ENCODE measurements at places on chromosomes 1 and 21.

GRCh38 chr1:17207966-17208418 lies 3.1 kb downstream of the PADI1 start:
- DNase-seq: peak; percentile 73

- no peak for DNase-seq
Measured at GRCh38 chr1:109080441-109081082, 4.8 kb upstream of the TAF13 start.

DNA sequence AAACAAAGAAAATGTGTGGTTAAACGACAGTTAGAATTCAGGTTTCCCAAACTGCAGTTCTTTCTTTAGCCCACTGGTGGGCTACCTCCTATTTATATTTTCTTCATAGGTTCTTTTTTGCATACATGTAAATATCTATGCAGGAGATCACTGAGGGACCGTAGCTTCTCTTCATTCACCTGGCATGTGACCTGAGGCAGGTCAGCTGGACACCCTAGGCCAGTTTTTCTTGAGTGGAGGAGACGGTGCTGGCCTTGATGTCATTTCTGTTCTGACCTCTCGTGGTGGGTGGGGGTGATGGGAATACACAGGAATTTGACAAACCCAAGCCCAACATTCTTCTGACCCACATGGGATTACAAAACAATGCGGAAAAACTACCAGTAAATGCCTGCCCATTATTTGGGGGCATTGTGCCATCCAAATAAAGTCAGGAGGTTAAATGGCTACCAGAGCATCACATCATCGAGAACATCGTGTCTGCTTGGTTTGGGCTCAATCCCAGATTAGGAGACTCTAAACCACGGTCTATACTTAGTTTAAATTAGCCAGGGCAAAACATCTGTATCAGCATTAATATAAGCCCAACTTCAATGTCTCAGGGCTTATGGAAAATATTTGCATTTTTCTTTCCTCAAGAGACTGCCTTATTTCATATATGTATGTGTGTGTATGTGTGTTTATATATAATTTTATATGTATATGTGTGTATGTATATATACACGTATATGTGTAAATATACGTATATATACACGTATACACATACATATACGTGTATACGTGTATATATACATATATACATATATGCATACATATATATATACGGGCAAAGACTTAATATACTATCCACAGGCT lies 7.4 kb upstream of the IRF2BP2 start:
- no peak for DNase-seq

DNA sequence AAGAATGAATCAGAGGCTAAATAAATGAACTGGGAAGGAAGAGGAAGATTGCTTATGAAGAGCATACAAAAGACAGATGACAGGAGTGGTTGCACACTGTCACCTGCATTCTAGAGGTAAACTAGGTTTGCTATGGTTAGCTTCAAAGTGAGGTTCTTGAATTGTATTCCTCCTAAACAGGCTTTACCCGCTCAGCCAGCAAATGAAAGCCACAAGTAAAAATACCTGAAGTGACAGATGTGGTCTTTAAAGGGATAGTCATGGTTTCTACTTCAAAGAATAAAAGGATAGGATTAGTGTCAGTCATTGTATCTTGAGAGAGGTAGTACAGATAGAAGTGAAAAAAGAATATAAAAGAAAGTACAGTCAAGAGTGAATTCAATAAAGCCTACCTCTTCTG lies 32.4 kb upstream of the PRDX6 start:
- DNase-seq: no peak

DNA sequence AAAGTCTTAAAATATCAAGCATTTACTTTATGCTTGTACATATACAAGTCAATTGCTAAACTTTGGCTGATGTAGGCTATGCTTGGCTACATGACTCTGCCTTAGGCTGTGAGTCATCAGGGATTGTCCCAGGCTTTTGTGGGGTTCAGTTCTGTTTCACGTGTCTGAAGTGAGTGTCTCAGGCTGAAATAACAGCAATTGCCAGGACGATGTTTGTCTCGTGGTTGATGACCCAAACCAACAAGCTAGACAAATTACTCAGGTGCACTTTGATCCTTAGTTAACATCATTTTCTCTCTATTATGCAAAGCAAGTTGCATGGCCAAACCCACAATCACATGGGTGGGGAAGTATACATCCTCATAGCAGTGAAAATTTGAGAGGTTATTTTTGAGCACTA lies 410.1 kb downstream of the BRINP3 start:
- no peak for DNase-seq

GRCh38 chr21:21860888-21861287 lies 862.7 kb downstream of the NCAM2 start:
- no peak for DNase-seq

GRCh38 chr21:41236352-41236973 lies 68.5 kb downstream of the BACE2 start:
- no peak for DNase-seq

DNA sequence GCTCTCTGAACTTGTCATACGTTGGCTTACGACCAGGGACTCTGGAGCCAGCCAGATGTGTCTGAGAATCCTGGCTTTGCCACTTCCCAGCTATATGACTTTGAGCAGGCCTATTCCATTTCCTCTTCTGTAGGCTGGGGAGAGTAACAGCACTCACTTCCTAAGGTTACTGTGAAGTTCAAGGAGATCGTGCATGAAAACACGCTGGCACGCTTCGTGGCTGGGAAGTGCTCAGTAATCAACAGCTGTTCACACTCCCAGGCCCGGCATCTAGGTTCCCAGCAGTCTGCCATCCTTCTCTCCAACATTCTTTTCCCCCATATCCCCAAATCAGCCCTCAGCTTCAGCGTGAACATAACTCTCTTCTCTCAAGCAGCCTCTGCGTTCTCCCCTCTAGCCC lies 2.0 kb downstream of the ASCL5 start:
- DNase-seq: no peak

DNA sequence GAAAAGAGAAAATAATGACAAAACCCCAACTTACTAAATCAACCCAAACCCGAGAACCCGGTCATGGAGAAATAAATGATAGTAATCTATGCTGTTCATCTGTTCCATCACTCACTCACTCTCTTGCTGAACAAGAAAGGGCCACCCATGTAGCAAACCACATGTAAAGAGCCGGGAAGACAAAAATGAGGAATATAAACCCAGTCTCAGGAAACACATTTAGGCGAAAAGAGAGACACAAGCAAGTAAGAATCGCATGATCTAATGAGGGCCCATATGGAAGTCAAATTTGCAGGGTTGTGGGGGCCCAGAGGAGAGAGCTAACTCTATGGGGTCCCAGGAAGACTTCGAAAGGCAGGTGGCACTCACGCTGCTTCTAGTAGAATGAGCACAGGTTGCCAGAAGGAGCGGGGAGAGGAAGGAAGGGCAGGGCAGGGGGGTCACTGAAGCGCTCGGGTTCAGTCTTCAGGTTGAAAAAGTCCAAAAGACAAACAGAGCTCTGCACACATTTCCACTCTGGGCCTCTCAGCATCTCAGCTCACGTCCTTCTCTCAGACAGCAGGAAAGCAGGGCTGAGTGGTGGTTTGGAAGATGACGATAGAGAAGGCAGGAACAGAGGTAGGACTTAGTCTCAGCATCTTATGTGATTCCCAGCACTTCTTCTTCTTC lies 142.9 kb upstream of the KRTAP19-8 start:
- DNase-seq: no peak

GRCh38 chr1:167145965-167146364 lies 52.1 kb downstream of the STYXL2 start:
- DNase-seq: no peak

- DNase-seq: no peak
Measured at GRCh38 chr1:228752675-228753265, 17.5 kb downstream of the RHOU start.

GRCh38 chr1:26317146-26317545 lies 612 bp upstream of the CD52 start:
- no peak for DNase-seq

DNA sequence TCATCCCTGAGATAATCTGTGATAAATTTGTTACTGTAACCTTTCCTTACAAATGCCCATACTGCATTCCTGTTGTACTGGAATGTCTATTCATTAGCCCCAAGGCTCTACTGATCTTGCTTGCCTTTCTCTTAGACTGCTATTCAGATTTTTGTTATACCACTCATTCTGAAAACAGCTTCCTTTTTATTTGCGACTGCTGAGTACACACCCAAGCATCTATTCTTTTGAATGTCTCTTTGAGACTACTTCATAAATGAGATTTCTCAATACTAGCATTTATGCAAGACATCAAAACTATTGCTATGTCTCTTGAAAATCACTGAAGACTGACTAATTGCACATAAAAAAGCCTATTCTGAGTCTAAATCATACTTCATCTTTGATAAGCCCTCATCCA lies 38.6 kb downstream of the DENND1B start:
- DNase-seq: no peak

GRCh38 chr1:60431593-60431992 lies 358.0 kb upstream of the C1orf87 start:
- no peak for DNase-seq

- no peak for DNase-seq
Measured at GRCh38 chr21:29217818-29218291, 80.9 kb upstream of the BACH1 start.

DNA sequence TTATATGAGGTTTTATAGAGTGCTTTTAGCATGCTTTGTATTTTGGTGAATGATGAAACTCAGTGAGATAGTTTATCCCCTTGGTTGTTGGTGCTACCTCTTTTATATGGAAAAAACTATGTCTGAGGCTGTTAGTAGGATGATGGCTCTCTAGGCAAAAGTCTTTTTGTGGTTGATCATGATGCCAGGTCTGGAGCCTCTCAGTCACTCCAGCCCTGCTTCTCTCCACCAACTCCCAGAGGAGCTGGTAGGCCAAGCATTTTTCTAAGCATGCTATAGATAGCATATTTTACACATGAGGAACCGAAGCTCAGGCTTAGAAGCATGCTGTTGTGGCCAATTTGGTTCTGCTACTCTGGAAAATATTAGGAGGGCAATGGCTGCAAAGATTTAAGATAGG lies 82.2 kb downstream of the FMN2 start:
- no peak for DNase-seq

DNA sequence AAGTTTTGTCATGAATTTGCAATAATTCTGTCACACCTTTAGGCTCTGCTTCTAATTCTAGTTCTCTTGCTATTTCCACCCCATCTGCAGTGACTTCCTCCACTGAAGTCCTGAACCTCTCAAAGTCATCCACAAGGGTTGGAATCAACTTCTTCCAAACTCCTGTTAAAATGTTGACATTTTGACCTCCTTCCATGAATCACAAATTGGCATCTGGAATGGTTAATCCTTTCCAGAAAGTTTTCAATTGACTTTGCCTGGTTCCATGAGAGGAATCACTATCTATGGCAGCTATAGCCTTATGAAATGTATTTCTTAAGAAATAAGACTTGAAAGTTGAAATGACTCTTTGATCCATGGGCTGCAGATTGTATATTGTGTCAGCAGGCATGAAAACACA lies 19.7 kb upstream of the SFT2D2 start:
- DNase-seq: no peak

GRCh38 chr21:33870768-33871167 lies 44.8 kb downstream of the ATP5PO start:
- DNase-seq: no peak

DNA sequence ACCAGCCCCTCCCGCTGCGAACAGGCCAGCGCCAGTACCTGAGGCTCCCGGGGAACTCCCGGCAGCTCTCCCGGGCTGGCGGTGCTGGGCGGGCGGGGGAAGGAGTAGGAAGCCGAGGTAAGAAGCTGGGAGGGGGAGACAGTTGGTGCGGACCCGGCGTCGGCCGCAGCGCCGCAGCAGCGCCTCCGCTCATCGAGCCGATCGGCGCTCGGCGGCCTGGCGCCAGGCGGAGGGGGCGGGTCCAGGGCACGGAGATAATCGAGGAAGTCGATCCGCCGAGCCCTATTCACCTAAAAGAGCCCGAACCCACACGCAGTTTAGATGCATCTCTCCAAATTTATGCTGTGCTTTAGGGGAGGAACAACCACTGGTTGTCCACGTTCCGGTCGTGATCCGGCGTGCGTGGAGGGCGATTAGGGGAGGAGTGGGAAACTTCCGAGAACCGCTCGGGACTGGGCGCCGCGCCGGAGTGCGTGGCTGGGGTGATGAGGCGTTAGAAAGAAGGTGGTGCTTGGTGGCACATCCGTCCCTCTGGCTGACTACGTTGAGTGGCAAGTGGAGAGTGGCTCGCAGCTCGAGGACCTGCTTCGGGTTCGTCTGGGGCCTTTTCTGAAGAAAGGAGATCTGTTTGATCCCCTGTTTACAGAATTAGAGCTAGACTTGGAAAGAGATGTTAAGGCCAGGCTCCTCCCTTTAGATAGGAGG lies at the start of gene VAMP4:
Gene VAMP4, minus strand, starts transcription at position 194 of the 705 bp plus-strand sequence. CDS start 3,651 bp downstream, outside the sequence.
- peak; percentile 72 for DNase-seq

DNA sequence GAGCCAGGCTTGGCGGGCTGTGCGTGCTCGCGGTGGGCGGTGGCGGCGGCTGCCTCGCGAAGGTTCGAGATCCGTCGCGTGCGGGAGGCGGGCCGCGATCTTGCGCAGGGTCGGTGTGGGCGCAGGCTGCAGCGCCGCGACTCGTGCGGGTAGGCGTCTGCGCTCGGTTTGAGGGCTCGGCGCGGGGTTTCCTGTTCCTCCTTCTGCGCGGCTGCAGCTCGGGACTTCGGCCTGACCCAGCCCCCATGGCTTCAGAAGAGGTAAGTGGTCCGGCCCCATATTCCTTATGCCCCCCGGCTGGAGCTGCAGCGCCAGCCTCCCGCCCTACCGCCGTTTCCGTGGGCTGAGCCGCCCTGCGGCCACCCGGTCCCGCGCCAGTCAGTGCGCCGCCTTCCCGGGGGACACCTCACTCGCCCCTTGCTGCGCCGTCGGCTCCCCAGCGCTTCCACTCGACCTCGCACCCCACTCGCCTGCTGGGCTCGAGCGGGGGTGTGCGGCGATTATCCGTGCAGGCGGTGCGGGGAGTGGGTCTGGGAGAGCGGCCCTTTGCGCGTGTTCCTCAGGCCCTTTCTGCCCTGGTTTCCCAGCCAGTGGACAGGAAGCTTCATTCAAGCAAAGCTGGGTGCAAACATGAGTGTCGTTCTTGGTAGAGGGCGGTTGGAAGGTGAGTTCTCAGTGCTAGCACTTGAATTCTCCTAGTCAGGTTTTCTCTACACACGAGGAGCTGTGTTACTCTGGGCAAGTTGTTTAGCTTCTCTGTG lies at the start of gene CACYBP:
Gene CACYBP, plus strand, starts transcription at position 12 of the 761 bp plus-strand sequence. Its CDS starts 234 bp downstream, at position 246.
- no peak for DNase-seq

DNA sequence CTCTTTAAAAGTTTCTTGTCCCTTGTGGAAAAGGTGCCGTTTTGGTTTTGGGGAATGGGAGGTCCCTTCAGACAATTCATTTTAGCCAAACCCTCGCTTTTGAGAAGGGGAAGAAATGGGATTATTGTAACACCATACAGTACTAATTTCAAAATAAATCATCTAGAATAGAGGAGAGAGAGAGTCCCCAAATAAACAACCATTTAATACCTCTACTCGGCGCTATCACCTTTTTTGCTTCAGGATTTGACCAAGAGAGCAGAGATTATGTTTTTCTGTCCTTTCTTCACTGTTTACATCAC lies 770 bp upstream of the RC3H1 start:
- no peak for DNase-seq

DNA sequence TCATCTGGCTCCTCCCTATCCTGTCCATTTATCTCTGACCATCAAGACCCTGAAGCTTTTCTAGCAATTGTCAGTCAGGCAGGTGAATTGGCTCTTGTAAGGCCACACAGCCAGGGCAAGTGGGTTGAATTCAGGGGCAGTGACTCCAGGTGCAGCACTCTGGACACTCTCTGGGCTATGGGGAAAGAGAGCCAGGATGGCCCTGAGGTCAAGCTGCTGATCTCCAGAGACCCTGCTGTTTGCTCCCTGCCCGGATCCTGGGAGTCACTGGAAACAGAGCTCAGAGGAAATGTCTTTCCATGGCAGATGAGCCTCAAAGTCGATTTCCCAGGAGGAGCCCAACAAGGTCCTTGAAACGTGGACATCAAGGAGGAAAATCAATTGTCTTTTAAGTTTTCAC lies 184.4 kb downstream of the C1orf94 start:
- DNase-seq: no peak
